ENCODE measurements at places on chromosomes 7 and 10.

DNA sequence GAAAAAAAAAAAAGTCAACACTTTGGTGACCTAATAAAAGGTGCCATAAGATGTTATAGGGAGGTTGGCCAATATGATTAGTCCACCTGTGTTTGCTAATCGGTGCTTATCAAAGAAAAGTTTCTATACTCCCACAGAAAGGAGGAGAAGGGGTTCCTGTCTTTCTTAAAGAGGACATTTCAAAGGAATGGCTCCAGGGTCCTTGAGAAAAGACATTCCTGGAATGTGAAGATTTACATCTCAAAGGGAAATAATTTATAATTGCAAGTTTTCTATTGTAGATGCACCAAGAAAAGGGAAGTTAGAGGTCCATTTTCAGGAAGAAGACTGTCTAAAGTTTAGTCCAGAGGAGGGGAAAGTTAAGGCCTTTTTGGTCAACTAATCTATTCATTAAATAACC, 715.3 kb downstream of the NXPH1 start:
- no peak for DNase-seq

- no peak for DNase-seq
Observed at GRCh38 chr10:51972733-51973346, 273.4 kb upstream of the CSTF2T start.

- DNase-seq = peak; percentile 41
Observed at GRCh38 chr10:34687434-34688210, 127.5 kb downstream of the PARD3 start.

GRCh38 chr10:17200912-17201793, at the start of gene TRDMT1:
Gene TRDMT1, minus strand, starts transcription at chr10:17201672. Its CDS starts 38 bp downstream, at chr10:17201634.
- peak; percentile 91 for DNase-seq

DNA sequence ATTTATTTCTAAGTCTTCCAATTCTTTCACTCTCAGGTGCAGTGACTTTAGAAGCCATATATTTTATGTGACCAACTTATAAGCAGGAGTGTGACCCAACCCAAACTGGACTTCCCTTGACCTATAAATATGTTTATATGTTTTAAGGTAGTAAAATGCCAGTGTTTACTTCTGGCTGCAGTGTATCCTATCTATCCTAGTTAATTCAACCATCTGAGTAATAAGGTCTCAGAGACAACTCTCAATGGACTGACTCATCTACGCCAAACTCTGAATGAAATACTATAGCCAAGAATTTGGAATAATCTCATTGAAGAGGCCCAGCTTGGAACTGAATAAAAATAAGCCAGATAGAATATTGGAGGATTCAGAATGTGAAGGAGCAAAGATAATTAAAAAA, 544.5 kb upstream of the SORCS1 start:
- DNase-seq = no peak

DNA sequence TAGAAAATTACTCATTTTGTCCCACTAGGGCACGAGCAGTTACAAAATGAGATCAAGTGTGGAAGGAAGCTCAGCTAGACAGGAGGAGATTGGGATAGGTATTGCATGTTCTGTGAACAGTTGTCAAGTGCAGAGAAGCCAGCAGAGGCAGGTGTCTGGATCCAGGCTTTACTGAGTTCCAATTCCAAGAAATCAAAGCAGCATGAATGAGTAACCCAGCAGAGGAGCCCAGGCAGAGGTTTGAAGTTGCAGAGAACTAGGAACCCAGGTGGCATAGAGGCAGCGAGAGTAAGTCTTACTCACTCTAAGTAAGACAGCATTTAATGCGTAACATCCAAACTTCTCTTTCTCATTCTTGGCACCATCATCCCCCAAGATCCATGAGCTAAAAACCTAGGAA, 11.8 kb downstream of the MRC1 start:
- DNase-seq = no peak

- no peak for DNase-seq
Observed at GRCh38 chr10:672992-673391, 16.5 kb downstream of the DIP2C start.

DNA sequence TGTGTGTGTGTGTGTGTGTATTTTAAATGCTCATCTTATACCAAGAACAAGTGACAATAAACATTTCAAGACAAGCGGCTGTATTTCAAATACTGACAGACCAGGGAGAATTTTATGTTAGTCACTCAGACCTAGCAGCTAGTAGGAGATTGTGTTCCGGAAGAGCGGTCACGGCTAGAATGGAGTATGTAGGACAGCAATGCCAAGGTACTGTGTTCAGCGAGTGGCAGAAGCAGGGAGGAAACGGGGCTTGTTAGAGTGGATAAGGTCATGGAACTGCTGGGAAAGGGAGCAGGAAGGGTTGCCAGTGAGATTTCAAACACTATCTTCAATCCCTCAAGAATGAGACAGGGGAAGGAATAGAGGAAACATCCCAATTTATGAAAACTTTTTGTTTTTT, 260.5 kb upstream of the PITRM1 start:
- DNase-seq = no peak

- DNase-seq = no peak
Observed at GRCh38 chr10:70354556-70354955, 27.9 kb downstream of the LRRC20 start.

DNA sequence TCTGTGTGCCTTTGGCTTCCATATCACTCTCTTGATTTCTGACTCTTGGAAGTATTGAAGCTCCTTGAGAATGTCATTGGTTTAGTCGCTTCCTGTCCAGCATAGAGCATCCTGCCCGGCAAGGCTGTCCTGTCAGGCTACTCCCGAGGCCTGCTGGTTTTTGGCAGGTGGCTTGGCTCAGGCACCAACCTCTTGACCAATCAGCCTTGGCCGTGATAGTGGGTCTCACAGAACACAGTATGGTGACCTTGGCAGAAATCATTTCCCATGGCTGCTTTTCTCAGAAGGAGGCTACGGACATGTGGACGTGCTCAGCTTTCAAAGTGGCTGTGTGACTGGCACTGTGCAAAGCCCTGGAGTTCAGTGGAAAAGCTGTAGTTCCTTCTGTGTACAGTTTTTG, 516.9 kb downstream of the REEP3 start:
- no peak for DNase-seq

DNA sequence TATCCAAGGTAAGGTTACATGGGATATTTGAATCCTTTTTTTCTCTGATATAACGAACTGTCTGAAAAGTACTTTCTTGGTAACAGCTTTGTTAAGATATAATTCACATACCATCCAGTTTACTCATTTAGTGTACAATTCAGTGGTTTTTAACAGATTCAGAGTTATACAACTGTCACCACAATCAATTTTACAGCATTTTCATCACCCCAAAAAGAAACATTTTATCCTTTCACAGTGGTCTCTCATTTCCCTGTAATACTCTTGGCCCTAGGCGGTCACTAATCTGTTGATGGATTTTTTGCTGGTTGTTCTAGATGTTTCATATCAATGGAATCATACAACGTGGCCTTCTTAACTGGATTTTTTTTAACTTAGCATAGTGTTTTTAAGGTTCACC, 91.6 kb downstream of the GLCCI1 start:
- DNase-seq = peak; percentile 24

- DNase-seq = no peak
Observed at GRCh38 chr7:1948301-1948796, 278.3 kb downstream of the ELFN1 start.

All from EH (cell line).